Aorta (tissue), 5 donors: ENCODE measurements at places on chromosomes 1 and 21. TPM values are rescaled to one million over a fixed set of nuclear protein-coding genes. Genes with fewer than 3 reads are reported as not detected.

Gene KIAA0040
- total RNA-seq = 25.8 TPM

Gene RHD
- total RNA-seq = not detected

Gene LPAR3
- total RNA-seq = 0.10 TPM

Gene OR2L5
- total RNA-seq = 0.24 TPM

Gene CXADR
- 0.52 TPM for total RNA-seq

Gene FCRL1
- total RNA-seq = 1.2 TPM

Gene TLR5
- 20.9 TPM for total RNA-seq

Gene SLAMF1
- total RNA-seq = 2.4 TPM

Gene SLC16A4
- total RNA-seq = 18.5 TPM

Gene ZNF684
- 6.4 TPM for total RNA-seq

Gene SYT11
- 42.8 TPM for total RNA-seq

Gene LAMB3
- 0.84 TPM for total RNA-seq

Gene KIAA1614
- 9.8 TPM for total RNA-seq

Gene ARL8A
- 87.7 TPM for total RNA-seq

Gene ODR4
- 22.6 TPM for total RNA-seq

Gene HTR6
- total RNA-seq = not detected

Gene NR1I3
- total RNA-seq = not detected

Gene OR2L13
- total RNA-seq = not detected

Gene FMO3
- total RNA-seq = 2.8 TPM

Gene MROH7
- total RNA-seq = 16.3 TPM

Gene TNFSF4
- total RNA-seq = 4.0 TPM

Gene DPT
- total RNA-seq = 32.5 TPM

Gene GPR52
- 6.5 TPM for total RNA-seq

Gene HMCN1
- total RNA-seq = 24.2 TPM

Gene AK5
- 0.71 TPM for total RNA-seq

Gene AADACL4
- not detected for total RNA-seq

Gene C4BPB
- 10.7 TPM for total RNA-seq

Gene SCAMP3
- 36.9 TPM for total RNA-seq

Gene KDF1
- total RNA-seq = not detected

Gene FCRLB
- 0.66 TPM for total RNA-seq

Gene SUSD4
- total RNA-seq = 0.52 TPM

Gene KCNE2
- total RNA-seq = 2.4 TPM

Gene PTPN7
- total RNA-seq = 3.4 TPM

Gene IFI44
- 52.7 TPM for total RNA-seq

Gene UBXN10
- 0.23 TPM for total RNA-seq

Gene CHI3L1
- total RNA-seq = 34.2 TPM

Gene HOOK1
- total RNA-seq = 1.4 TPM

Gene C21orf91
- 17.5 TPM for total RNA-seq

Gene CFHR1
- total RNA-seq = 1.7 TPM

Gene GPATCH3
- total RNA-seq = 12.7 TPM

Gene ANKRD13C
- total RNA-seq = 25.6 TPM

Gene SLC6A9
- 18.9 TPM for total RNA-seq

Gene HSPB7
- total RNA-seq = 802 TPM
